ENCODE measurements at places on chromosomes 1 and 21.

GRCh38 chr1:53834776-53835175 lies 3.3 kb downstream of the NDC1 start:
- no peak for DNase-seq

DNA sequence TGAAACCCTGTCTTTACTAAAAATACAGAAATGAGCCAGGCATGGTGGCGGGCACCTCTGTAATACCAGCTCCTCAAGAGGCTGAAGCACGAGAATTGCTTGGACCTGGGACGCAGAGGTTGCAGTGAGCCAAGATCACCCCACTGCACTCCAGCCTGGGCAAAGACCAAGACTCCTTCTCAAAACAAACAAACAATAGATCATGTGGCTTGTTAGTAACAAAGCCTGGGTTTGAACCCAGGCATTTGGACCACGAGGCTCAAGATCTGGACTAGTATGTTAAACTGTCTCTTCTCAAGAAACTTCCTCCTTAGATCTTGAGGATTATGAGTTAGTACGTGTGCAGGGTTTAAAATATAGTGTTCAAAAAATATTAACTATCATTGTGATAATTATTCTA lies 1.6 kb downstream of the INPP5B start:
- no peak for DNase-seq

DNA sequence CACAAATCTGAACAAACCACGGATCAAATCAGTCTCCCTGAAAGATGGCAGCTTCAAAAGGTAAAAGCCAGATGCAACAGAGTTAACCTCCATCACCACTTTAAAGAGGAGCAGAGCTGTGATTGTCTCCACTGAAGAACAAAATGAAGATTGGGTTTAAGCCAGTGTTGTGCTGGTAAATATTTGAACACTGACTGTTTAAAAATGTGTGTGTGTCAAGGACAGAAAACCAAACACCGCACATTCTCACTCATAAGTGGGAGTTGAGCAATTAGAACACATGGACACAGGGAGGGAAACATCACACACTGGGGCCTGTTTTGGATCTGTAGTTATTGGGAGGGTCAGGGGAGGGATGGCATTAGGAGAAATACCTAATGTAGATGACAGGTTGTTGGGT lies 83.9 kb downstream of the ST6GALNAC5 start:
- no peak for DNase-seq

DNA sequence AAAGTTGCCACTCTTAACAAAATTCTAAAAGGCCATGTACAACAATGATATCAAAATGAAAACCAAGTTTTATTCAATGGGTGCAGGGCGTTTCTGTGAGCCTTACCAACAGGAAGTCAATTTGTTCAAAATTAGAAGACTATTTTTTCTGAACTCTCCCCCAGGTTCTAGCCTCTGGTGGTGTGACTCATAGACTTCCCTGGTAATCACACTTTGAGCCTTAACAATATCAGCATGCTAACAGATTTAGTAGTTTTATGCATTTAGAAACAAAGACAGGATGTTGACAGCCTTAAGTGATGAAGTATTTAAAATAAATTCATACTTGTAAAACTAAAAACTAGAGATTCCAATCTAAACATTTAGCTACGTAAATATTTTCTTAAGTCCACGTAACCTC lies 88.4 kb downstream of the LRRC8C start:
- DNase-seq: no peak

- DNase-seq: no peak
Measured at GRCh38 chr1:17914987-17915386, 159.9 kb downstream of the ACTL8 start.

DNA sequence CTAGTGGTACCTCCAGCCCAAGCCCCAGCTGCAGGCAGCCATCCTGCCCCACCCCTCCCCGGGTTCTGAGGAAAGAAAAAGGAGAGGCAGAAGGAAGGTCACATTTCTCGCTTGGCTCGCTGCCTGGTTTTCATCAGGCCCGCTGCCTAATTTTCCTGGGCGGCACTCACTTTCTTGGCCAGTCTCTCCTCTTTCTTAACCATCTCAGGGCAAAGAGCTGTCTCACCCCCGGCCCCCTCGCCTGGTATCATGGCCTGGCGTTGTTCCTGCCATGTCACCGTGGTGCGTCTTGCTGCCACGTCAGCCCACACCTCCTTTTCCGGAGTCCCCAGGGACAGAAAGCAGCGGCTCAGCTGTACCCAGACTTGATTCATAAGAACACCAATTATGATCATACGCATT lies 26.6 kb upstream of the CASZ1 start:
- no peak for DNase-seq

DNA sequence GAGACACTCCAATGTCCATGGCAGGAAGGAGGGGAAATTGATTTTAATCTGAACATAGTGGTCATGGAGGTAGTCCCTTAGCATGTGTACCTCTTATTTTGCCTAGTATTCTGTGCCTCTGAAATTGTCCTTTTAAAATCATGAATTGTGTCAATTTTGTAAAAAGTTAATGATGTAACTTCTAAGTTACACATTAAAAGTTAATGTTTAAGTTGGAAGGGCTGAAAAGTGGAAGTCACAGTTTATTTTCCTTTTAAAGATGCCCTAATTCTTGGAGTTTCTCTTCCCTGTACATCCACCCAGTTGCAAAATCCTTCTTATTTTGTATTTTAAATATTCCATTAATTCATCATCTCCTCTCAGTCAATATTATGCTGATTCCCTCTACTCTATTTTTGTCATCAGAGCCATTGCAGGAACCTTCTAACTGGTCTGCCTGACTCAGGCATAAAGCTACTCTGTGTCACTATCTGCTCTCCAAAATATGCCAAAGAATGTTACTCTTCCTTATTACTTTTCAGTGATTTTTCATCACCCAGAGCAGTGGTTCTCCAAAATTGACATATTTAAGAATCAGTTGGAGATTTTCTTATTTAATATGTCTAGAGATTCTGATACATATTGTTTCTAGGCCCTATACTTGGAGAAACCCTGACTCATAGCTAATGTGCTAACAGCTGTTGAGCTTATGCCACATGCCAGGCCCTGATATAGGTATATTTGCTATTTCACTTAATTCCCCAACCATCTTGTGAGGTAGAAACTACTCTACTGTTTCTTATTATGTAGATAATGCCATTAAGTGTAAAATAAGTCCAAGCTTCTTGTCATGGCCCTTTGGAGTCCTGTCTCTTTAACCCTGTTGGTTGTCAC lies 5.1 kb downstream of the HOOK1 start:
- DNase-seq: no peak

DNA sequence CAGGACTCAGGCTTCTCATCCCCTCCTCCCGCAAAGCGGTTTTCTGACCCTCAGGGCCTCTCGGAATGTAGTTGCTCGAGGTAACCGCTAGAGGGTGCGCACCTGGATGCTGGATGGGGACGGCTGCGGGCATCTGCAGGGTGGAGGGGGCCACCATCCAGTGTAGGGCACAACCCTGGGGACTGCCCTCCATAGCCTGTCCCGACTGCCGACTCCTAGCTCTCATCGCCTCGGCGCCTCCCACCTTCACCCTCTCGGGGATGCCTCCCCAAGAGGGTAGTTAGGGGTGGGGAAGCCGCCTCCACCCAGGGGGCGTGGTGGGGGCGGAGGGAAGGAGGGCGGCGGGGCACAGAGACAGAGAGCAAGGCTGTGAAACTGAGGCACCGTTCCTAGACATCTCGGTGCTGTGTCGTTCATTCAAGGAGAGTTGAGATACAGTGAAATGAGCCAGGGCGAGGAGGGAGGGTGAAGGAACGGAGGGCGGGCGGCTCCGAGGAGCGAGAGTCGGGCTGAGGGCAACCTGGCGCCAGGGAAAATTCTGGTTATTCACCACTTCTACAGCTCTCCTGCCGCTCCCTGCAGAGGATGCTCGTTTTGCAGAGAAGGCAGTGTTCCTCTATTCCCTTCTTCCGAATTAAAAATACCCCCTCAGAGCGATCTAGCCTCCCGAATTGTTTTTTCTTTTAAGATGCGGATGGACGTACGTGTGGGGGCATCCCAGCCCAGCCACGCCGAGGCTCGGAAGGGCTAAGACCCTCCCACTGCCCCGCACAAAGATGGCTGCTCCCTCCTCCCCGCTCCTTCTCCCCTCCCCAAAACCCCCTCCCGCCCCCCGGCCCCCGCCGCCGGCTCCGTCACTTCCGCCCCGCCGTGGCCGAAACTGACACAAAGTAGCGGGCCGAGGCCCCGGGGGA lies at the start of gene ATP8B2:
Gene ATP8B2, plus strand, starts transcription at position 857 of the 914 bp plus-strand sequence. CDS start 2,617 bp downstream, outside the sequence.
- DNase-seq: peak; percentile 56

DNA sequence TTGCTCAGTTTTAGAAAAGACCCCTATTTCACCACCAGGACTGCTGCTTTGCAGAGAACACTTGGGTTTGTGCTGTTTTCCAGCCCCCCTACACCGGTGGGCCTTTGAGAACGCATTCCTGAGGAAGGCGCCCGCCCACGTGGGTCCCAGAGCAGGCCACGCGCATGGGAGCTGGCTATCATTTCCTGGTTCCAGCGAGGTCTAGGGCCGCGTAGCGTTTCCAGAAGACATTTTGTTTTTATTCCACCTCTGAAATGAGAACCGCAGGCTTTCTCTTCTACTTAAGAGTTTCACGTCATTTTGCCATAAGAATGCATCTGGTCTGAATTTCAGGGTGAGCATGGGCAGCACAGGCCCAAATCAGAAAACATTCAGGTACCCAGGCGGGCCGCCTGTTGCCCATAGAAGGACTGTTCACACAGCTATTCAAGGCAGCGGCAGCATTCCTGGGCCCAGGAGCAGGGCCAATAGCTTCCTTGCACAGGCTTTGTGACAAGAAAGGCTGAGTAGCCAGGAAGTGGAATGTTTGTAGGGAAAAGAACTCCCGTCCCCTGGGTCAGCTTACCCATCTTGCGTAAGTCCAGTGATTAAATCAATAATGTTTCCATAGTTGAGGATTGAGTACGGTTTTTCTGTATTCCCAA lies 1.4 kb upstream of the KLHL21 start:
- DNase-seq: no peak

GRCh38 chr1:6162773-6163172 lies 17.3 kb downstream of the CHD5 start:
- no peak for DNase-seq

DNA sequence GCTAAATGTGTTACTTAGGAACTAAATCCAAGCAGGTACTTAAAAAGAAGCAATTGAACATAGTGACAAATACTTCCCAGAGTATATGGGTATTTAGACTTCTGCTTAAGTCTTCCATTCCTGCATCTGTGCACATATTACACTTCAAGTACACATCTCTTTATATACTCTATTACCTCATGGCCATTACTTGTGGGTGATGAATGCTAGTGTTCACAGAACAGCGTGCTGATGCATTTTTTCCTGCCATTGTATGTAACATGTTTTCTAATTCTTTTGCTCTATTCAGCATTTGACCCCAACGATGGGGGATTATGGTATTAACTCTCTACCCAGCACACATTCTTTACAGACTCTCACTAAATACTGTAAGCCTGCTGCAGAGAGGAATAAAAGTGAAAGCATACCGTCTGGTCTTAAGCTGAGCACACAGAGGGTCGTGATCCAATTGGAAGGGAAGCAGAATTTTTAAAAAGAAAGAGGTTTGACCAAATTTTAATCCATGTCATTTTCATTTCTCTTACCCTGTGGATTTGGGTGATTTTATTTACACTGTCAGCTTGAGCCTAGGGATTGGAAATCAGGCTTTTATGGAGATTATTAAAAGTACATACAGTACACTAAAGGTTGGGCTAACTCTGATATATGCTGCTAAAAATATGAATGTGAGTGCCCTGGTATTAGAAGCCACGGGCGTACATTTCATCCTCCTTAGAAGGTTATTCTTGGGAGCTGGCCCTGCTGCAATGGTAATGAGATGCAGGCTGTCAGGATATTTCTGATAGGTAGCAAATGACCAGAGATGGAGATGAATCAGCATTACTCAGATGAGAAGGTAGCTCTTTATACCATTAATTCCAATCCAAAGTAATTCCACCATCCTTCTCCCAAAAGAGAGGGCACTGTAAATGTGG lies 95.5 kb upstream of the PROX1 start:
- DNase-seq: no peak

DNA sequence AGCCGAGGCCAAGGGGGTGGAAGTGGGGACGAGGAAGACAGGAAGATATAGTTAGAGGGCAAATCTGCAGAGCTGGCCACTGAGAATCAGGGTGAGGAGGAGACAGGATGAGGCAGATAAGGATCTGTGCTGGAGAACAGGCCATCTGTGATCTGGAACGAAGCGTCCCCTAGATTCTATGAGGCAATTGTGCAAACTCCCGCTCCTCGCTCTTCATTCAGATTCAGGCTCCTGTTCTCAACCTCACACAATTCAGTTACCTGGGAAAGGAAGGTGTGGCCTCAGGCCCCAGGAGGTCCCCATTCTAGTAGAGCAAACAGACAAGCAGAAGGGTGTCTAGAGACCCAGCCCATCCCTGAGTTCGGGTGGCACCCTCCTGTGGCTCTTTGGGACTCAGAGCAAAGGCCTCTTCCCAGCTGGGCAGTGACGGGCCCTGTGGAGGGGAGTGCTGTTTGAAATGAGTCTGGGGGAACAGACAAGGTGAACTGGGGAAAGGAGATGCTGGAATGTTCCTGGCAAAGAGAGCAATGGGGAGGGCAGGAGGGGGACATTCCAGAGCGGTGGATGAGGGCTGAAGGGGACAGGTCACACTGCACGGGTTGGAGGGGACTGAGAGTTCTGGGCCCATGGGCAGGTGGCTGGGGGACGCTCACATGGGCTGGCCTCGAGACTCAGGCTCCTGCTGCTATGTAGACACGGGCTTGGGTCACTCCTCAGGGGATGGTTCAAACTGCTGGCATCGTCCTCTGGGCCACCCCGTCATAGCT lies 39.9 kb upstream of the AJAP1 start:
- no peak for DNase-seq

GRCh38 chr21:26136671-26137070 lies 33.9 kb downstream of the APP start:
- DNase-seq: no peak

- no peak for DNase-seq
Measured at GRCh38 chr21:26546446-26547097, 26.5 kb downstream of the CYYR1 start.

- DNase-seq: no peak
Measured at GRCh38 chr21:42671778-42672593, 18.6 kb downstream of the PDE9A start.

GRCh38 chr1:982765-983436 lies 1.0 kb upstream of the PERM1 start:
- DNase-seq: no peak

DNA sequence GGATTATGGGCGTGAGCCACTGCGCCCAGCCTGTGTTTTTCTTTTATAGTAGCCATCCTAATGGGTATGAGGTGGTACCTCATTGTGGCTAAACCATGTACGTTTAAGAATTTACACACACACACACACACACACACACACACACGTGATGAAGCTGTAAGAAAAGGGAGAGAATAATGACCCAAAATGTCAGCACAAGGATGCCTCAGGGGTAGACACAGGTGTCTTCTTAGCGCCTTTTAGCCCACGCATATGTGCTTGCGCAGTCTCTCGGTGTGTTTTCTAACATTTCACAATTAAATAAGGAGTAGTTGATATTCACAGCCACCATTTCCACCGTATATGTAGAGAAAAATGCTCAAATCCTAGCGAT lies 782 bp upstream of the PFKL start:
- DNase-seq: no peak

GRCh38 chr1:29259802-29260441 lies 23.6 kb downstream of the PTPRU start:
- peak; percentile 40 for DNase-seq
